Body of pancreas (tissue), 4 donors: ENCODE measurements at places on chromosomes 6 and 20. TPM values are rescaled to one million over a fixed set of nuclear protein-coding genes. Genes with fewer than 3 reads are reported as not detected.

Gene SGK2
- 21.4 TPM for total RNA-seq

Gene RAET1L
- not detected for total RNA-seq

DNA sequence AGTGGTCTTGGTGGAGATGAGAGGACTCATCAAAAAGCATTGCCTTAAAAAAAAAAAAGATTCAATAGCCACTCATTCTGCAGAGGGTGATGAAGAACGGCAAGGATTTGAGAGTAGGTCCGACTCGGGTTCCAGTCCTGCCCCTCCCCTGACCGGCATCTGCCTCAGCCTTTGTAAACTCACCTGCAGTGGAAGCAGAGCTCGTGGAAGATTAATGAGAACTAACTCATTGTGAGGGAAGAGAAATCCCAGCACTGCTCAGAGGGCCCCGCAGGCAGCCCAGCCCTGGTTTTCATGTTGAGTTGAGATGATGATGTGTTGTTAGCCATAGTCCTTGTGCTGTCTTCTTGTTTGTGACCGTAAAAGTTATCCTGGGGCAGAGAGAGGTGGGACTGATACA lies 59.4 kb downstream of the GCNT2 start:
- H3K4me1 ChIP-seq: peaks cover 30% of the 10 kb centered on the region
- H3K4me3 ChIP-seq: no peak overlapping the region
- no peaks in the 10 kb centered on the region for H3K36me3 ChIP-seq
- no peaks in the 10 kb centered on the region for H3K27me3 ChIP-seq
- H3K27ac ChIP-seq: no peak overlapping the region

DNA sequence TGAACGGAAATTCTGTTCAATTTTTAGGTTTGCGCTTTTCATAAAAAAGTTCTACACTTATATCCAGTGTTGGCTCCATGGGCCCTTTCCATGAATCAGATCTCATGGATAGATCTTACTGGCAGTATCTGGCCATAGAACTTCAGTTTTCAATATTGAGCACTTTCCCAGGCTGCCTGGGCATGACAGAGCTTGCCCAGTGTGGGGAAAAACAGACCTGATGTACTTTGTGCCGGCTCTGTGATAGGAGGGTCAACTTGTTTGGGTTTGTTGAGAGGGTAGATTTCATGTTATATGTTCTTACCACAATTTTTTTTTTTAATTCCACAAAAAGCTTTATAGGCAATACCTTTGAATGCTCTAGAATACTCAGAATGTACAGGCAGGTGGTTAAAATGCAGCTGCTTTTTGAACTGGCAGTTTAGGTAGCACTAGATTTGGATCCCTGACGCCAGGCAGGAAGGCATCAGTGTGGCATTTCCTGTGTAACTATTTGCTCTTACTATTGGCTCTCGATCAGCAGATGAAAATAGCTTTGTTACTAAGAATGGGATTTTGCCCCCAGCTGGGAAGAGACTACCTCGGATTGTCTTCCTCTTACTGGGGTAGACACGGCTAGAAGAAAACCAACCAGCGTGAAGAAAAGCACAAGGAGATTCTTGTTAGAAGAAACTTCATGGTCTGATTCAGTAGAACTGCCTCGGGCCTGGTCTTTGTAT lies 404.9 kb upstream of the SOX4 start:
- no peaks in the 10 kb centered on the region for H3K36me3 ChIP-seq
- no peaks in the 10 kb centered on the region for H3K27me3 ChIP-seq
- H3K27ac ChIP-seq: no peak overlapping the region
- H3K4me1 ChIP-seq: no peaks in the 10 kb centered on the region
- no peak overlapping the region for H3K4me3 ChIP-seq
